ENCODE measurements at places on chromosomes 6 and 20. TPM values are rescaled to one million over a fixed set of nuclear protein-coding genes. Genes with fewer than 3 reads are reported as not detected.

DNA sequence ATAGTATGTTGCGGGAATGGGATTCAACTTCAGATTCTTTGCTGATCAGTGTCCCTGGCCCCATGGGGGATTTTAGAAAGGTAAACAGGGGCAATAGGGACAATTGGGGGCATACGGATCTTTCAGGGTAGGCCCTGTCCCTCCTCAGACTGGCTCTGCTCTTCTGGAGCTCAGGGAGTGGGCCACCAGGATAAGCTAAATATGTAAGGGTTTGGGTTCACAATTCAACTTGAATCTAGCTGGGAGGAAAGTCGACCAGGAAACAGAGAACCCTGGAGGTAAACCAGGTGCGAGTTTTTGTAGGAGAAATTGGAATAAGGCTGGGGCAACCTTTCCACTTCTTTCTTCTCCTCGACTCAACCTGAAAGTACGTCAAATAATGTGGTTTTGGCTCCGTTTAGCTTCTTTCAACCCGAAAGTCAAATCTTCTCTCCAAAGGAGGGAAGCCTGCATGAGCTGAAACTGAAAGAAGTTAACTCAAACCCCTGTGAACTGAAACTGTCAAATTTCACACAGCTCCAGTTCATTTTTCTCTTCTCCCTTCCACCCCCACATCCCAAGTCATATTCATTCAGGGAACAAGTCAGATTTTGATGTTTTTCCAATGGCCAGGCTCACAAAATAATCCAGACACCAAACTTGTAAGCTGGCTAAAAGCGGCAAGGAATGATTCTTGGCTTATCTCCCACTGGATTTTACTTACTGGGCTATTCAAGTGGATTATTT is 278.2 kb downstream of the CLIC5 start:
- no peak for DNase-seq

GRCh38 chr6:144315981-144316861 is 31.1 kb downstream of the UTRN start:
- no peak for DNase-seq

GRCh38 chr20:17171746-17172280 is 55.0 kb upstream of the PCSK2 start:
- no peak for DNase-seq

GHRH gene
- not detected for polyA plus RNA-seq

DEFB124 gene
- polyA plus RNA-seq = not detected

DNA sequence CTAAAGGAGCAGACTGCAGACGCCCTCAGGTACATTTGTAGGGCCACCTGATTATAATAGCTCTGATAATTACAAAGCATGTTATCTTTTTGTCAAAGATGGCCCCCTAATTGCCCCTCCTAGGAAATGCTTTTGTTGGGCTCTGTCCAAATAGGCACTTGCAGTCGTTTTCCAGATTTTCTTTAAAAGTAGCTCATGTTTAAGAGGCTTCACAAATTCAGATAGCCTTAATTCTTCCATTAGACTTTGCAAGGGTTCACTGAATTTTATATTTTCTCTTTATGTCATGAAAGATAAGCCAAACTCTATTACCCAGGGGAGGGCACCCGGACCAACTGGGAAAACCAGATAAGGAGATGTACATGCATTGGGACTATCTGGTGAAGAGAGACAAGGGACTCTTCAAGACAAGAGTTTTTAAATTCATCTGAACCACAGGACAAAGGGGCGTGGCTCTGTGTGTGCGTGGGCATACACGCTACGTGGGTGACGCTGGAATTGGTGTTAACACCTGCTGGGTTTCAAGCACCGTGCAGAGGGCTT is 95.6 kb downstream of the TOX2 start:
- DNase-seq = no peak

DNA sequence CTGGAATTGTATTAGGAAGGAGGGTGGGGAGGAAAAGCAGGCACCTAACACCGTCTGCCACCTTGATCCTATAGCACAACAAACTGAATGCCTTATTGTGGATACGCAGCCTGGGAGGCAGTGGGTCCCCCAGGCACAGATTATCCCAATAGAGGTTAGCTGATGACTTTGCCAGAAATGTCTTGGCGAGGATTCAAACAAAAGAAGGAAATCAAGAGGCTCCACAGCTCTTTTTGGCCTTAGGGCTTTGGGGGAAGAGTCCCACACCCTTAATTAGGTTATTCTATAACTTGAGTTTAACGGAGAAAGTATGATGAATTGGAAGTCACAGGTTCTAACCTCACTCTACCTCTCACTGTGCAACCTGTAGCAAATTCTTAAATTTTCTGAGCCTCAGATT is 102.0 kb downstream of the MRPL14 start:
- no peak for DNase-seq

SSTR4 gene
- polyA plus RNA-seq = not detected

TAGAP gene
- not detected for polyA plus RNA-seq

- no peak for DNase-seq
Observed at GRCh38 chr6:84421031-84421430, 193.6 kb upstream of the CEP162 start.

GRCh38 chr6:36821581-36822335 is 17.5 kb downstream of the CPNE5 start:
- DNase-seq = no peak

GRCh38 chr20:18055261-18055660 is 2.5 kb downstream of the OVOL2 start:
- no peak for DNase-seq

DNA sequence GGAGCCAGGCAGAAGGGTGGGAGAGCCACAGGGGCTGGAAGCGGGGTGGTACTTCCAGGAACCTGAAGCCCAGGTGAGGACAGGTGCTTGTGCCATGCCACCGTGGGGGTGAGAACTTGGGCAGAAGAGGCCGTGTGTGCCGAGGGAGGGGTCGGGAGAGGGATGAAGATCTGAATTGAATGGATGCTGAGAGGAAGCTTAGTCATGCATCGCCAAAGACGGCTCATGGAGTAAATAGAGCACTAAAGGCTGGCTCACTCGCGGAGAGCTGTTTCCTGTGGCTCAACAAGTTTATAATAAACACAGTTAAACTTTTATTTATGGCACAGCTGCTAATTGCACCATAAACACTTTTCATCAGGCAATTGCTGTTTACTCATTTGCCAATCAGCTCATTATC is 21.7 kb upstream of the MYT1 start:
- DNase-seq = no peak

GRCh38 chr20:45630371-45630770 is 713 bp downstream of the WFDC9 start:
- DNase-seq = peak; percentile 3

- no peak for DNase-seq
Observed at GRCh38 chr20:61445741-61446140, 193.7 kb downstream of the CDH4 start.

MRAP2 gene
- 0.10 TPM for polyA plus RNA-seq

- DNase-seq = peak; percentile 11
Observed at GRCh38 chr6:85864453-85865401, 222.0 kb upstream of the SYNCRIP start.

DNA sequence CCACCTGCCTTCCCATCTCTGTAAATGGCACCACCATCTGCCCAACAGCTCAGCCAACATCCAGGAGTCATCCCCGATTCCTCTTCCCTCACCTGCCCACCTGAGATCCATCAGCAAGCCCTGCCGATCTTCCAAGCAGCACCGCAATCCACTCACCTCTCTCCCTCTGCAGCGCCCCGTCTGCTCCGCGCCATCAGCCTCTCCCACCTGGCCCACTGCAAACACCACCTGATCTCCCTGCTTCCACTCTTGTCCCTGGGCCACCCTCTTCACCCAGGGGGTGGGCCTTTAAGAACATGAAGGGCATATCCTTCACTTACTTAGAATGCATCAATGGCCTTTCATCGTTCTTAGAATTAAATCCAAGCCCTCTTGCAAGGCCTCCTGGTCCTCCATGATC is 457.3 kb upstream of the SULF2 start:
- DNase-seq = no peak

DNA sequence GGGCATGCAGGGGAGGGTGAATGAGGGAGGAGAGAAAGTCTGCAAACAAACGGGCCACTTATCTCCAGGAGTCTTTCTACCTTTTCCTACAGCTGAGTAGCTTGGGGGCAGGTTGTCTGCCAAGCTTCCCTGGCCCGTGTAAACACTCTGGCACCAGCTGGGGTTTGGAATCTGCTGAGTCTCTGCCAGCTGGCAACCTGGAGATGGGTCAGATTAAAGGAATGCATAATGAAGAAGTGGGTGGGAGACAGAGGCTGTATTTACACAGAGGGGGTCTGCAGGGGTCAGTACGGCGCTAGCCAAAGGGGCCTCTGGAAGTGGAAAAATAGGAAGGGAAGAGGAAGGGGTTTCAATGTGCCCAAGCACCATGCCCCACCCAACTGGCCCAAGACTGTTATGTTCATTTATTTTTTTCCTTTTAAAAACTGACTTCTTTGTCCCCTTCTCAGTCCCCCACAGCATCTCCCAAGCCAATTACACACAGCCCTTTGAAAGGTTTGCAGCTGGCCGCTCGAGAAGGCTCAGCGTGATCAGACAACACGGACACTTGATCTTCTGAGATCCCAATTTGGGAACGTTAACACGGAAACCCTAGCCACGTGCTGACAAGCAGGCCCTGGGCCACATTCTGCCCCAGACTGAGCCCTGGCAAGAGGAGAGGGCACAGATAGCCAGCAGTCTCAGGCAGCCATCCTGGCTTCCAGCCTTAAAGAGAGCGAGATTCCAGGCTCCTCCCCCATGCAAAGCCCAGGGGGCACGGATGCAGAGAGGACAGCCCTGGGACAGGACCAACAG is 25.2 kb downstream of the TRAM2 start:
- DNase-seq = peak; percentile 94

DNA sequence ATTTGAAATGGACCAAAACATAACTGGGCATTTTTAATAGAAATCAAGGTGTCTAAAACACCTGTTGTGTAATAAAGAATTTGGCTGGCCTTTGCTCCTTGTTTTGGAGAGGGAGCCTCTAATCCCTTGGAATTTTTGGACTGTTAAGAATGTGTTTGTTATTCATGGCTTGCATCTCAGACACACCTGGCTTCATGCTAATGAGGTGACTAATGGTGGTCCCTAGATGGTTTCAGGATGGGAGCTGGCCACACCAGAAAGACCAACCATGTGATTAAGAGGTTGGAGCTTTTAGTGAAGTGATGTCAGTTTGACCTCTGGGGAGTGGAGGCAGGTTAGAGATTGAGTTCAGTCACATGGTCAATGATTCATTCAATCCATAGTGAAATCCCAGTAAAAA is 328.4 kb downstream of the DHX35 start:
- no peak for DNase-seq

OR11A1 gene
- not detected for polyA plus RNA-seq

- DNase-seq = no peak
Observed at GRCh38 chr20:547394-547793, 3.8 kb upstream of the CSNK2A1 start.

- no peak for DNase-seq
Observed at GRCh38 chr6:3376064-3376463, 80.8 kb downstream of the SLC22A23 start.

DNA sequence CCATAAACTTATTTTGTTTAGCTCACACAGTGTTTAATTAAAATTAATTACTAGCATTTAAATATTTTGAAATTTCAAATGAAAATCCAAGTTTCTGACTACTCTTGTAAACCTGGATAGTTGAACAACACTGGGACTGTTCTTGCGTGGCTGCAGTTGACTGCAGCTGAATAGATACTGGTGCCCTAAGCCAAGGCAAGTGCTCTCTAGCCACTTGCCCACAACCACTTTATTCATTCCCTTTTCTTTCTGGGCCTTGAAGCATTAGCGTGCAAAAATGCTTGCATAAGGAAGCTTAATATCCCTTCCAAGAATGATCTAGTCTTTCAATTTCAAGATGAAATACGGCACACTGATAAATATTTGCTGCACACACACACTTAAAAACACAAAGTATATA is 676.0 kb upstream of the MARCKS start:
- no peak for DNase-seq
